COLO829 (cell line): ENCODE measurements at places on chromosomes 13 and 19.

DNA sequence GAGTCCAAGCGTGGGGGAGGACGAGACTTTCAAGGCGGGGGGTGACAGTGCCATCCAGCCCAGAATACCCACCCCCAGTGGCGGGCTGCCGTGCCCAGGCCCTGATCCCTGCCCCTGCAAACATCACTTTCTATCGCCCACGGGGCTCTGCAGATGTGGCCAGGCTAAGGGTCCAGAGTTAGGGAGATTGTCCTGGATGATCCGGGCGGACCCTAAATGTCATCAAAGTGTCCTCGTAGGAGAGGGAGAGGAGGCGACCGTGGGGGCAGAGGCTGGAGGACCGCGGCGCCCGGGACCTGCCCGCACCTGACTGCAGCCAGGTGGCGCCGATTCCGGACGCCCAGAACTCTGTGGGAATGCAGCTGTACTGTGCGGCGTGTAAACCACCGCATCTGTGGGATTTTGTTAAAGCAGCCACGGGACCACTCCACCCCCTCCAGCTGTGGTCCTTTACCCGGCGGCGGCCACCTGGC is 32.4 kb downstream of the GJA3 start:
- no peak for DNase-seq

DNA sequence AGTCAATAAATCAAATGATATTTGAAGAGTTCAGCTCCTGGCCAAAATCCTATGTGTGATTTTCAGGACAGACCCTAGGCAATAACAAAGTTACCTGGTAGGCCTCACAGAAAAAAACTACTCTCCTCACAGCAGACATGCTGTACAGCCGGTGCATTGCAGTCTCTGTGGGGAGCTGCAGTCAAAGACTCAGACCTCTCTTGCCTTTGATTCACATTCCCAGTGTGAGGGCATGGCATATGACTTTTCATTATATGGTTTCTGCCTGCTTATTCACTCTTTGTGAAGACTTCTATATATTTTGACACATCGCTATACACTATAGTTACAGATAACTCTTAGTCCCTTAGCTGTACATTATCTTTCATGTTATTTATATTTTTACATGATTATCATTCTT is 2684.3 kb upstream of the PCDH20 start:
- no peak for DNase-seq

DNA sequence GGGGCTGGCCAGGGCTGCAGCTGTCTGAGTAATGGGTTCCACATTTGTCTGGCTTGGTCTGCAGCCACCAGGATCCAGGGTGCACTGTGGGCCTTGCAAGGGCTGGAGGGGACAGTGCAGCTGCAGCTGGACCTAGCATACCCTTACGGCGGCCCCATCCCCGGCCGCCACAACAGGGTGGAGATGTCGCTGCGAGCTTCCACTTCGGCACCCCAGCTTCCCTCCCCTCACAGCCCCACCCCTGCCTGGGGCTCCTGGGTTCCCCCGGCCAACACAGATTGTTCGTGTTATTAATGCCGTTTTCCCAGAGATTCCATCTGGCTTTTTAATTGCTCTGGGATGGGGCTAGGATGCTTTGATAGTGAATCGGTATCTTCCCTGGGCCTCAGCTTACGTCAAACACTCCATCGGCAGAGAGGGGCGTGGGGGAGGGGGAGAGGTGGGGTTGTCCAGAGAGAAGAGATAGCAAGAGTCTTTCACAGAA is 5.8 kb downstream of the CEBPA start:
- DNase-seq, result no peak

GRCh38 chr13:31862828-31863227 is 123.5 kb downstream of the RXFP2 start:
- DNase-seq, result no peak

DNA sequence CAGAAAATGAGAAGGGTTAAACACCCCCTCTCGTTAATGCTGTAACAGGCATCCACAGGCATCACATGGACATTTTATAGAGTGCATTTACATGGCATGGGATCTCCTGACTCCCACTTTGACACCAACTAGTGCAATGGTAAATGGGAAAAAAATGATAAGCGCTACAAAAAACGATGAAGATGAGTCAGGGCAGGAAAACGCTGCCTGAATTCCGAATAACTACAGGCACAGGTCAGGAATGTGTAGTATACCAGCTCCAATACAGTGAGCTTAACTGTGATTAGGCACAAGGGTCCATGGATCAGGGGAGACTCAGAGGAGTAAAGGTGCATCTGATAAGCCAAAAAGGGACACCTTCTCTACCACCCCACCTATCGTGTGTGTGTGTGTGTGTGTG is 223.6 kb downstream of the FOXO1 start:
- DNase-seq, result no peak

GRCh38 chr13:19586904-19587634 is 25.7 kb upstream of the TPTE2 start:
- no peak for DNase-seq

GRCh38 chr19:14354445-14354844 is 26.8 kb upstream of the ADGRE5 start:
- DNase-seq, result no peak

GRCh38 chr19:7863971-7864689 is 10.1 kb downstream of the PRR36 start:
- no peak for DNase-seq

- DNase-seq, result no peak
These were observed 7.0 kb upstream of the PPP6R1 start for GRCh38 chr19:55265723-55266386.

GRCh38 chr19:30071871-30072270 is 129.8 kb downstream of the URI1 start:
- DNase-seq, result no peak

GRCh38 chr19:16113727-16114126 is 2.0 kb downstream of the RAB8A start:
- DNase-seq, result no peak
